ENCODE measurements at places on chromosomes 13 and 19.
A peak's percentile ranks its signal among the peaks of the same experiment; 100 is the strongest.

DNA sequence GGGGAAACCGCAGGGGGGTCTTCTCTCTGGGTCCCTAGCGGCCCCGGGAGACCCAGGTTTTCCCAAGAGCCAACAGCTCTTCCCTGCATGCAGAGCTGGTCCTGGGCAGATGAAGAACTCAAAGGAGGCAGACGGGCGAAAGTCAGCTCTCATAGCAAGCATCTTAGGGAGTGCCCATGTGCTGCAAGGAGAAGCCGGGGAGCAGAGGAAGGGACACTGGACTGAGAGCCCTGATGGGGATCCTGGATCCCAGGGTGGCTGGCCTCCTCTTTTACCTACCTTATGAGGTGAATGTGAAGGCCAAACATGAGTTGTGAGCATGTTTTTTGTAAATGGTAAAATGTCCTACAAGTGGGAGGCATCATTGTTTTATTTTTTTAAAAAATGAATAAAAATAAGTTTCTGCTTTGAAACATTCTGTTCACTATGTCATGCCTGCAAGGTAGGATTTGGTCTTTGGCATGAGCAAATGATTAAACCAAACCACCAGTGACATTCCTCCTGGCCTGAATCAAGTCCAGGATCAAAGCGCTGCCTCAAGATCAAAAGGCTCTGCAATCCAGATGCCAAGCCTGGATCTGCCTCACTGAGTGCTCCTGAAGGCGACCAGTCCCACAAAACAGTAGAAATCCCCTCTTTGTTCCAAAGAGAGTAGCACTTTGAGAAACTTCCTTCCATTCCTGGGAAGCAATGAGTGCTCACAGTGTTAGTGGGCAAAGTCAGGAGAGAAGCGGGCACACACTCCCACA, 92.2 kb upstream of the SERP2 start:
- DNase-seq: no peak

- DNase-seq: no peak
Observed at GRCh38 chr13:111636271-111636670, 315.8 kb downstream of the TEX29 start.

DNA sequence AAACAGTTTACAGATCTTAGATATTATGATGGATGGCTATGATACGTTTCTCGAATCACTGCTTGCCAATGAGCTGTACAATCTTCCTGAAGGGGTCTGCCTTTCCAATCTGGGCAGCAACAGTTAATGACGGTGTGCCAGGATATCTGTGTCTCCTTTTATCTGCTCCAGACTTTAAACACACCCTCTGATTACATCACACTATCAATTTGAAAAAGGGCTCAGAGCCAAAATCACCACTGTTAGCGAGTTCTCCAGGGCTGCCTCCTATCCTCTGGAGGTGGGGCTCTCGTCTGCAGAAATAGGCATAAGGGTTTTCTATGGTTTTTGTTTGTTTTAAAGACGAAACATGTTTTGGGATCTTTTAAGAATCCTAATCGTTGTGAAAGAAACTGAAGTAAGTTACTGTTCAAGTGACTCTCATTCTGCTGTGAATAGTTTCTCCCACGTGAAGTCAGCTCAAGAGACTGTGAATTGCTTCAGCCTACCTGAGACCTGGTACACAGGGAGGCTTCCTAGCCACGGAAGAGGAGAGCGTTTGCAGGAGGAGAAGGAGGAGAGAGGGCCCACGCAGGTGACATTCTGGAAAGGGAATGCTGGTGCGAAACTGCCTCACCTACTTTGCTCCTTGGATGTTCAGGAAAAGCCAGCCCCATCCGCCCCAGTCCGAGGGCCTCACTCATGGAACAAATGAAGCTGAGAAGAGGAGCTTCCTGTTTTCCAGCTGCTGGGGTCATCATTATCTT, 15.2 kb upstream of the GJA3 start:
- no peak for DNase-seq

GRCh38 chr19:53195265-53195903, 2.2 kb upstream of the ZNF665 start:
- peak; percentile 50 for DNase-seq

DNA sequence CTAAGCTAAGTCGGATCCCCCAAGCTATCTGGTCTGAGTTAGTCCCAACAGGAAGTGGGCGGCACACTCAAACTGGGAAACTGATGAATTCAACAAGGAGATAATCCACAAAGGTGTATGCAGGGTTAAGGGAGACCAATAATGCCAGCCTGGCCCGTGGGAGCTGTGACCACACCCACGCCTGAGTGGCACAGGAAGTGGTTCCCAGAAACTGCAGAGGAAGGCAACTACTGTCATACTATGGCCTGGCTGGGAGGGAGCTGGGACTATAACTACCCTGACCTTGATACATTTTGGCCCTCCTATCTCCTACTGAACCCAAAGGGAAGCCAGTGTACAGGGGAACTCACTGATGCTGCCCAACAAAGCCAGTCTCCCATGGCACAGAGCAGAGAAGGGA, 85.5 kb upstream of the TDRD3 start:
- DNase-seq: no peak

DNA sequence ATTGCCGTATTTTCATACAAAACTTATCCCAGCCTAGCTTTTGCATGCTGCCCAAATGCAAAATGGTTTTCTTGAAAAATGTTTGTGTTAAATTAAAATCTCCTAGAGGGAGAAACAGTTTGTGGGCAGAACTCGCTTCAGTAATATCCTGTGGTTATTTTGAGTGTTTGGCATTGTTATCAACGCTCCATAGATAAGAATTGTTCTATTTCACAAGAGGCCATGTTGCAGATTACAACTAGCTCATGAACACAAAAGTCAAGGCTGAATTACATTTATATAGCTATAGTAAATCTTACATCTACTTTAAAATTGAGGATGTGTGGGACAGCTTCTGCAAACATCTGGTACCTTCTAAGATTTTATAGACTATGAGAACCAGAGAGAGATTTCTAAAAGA, 447.9 kb downstream of the DCT start:
- DNase-seq: no peak

- DNase-seq: no peak
Observed at GRCh38 chr13:93730780-93731179, 504.2 kb downstream of the GPC6 start.

Measured in central memory CD8-positive, alpha-beta T cell (primary cell).